CD4-positive, alpha-beta T cell treated with Interleukin-2 at 100 ng/mL for 4 hours (primary cell): ENCODE measurements at places on chromosomes 12 and 14.

DNA sequence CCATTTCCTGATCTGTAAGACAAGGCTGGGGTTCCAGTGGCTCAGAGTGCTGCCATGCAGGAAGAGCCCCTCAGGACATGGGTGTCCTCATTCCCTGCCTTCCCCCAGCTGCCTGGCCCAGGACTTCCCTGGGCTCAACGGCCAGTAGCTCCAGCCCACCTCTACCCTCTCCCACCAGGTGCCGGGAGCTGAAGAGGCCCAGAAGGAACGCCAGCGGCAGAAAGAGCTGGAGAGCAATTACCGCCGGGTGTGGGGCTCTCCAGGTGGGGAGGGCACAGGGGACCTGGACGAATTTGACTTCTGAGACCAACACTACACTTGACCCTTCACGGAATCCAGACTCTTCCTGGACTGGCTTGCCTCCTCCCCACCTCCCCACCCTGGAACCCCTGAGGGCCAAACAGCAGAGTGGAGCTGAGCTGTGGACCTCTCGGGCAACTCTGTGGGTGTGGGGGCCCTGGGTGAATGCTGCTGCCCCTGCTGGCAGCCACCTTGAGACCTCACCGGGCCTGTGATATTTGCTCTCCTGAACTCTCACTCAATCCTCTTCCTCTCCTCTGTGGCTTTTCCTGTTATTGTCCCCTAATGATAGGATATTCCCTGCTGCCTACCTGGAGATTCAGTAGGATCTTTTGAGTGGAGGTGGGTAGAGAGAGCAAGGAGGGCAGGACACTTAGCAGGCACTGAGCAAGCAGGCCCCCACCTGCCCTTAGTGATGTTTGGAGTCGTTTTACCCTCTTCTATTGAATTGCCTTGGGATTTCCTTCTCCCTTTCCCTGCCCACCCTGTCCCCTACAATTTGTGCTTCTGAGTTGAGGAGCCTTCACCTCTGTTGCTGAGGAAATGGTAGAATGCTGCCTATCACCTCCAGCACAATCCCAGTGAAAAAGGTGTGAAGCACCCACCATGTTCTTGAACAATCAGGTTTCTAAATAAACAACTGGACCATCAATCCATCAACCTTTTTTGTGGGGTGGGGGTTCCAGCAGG, 17.6 kb downstream of the AGAP2 start:
- DNase-seq = no peak

DNA sequence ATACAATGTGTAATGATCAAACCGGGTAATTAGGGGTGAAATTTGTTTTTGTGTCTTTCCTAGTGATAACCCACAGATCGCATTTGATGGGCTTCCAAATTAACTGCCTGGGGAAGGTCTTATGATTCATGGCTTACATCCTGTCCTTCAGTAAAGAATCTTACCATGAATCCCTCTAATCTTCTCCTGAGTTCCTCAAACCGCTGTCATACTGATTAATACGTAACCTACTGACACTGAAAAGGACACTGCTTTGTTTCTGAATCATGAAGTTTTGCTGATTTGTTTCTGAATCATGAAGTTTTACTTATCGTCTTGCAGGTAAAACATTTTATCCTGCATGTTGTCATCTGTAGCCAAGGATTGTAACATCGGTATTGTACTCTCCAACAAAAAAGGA, 52.0 kb upstream of the CRY1 start:
- no peak for DNase-seq

GRCh38 chr14:99644723-99645544, at the start of gene HHIPL1:
HHIPL1 (plus strand) TSS chr14:99645129; CDS start chr14:99645208, 79 bp downstream.
- no peak for DNase-seq

GRCh38 chr14:72952171-72952570, 25.9 kb downstream of the DCAF4 start:
- no peak for DNase-seq

DNA sequence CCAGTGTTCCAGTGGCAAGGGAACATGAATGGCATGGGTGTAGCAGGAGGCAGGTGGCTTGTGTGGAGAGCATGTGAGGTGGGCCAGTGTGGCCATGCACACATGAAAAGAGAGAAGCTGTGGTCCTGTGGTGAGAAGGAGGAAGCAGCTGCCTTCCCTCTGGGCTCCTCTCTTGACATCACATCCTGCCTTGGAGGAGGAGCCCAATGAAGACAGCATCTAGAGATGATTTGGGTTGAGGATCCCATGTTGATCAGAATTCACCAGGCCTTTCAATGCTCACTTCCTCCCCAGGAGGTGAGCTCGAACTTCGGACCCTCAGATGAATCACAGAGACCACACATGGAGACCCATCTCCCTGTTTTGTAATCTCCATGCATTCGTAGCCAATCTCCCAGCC, 82.6 kb downstream of the LRRC74A start:
- peak; percentile 37 for DNase-seq

DNA sequence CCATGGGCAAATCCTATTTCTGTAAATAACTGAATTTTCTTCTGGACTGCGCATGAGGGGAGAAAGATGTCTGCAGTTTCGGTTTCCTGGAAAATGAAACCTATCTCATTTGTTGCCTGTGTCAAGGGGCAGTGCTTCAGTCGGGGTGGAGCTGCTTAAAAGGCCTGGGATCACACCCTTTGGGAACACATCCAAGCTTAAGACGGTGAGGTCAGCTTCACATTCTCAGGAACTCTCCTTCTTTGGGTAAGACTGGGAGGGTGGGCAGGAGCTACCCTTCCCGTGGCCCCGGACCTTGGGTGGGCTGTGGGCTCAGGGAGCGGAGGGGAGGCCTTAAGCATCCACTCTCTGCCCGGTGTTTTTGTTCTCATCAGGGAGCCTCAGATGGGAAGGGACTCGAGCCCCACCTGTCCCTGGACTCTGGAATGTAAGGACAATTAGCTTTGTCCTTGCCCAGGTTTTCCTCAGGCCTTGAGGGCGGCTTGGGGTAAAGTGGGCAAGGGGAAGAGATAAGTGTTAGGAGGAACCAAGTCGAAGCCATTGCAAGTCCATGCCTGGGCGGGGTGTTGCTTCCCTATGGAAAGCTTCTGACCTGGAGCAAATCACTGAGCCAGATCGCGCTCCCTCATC, at the start of gene IFI27:
TSS of gene IFI27 (plus strand) at position 185 of the 630 bp plus-strand sequence.
- no peak for DNase-seq
